Ovary (tissue), 10 donors: ENCODE measurements at places on chromosomes 2 and 18. TPM values are rescaled to one million over a fixed set of nuclear protein-coding genes. Genes with fewer than 3 reads are reported as not detected.

Gene SLC8A1
- 12.8 TPM for total RNA-seq

Gene ELOA2
- not detected for total RNA-seq

Gene ING5
- total RNA-seq, result 24.9 TPM

DNA sequence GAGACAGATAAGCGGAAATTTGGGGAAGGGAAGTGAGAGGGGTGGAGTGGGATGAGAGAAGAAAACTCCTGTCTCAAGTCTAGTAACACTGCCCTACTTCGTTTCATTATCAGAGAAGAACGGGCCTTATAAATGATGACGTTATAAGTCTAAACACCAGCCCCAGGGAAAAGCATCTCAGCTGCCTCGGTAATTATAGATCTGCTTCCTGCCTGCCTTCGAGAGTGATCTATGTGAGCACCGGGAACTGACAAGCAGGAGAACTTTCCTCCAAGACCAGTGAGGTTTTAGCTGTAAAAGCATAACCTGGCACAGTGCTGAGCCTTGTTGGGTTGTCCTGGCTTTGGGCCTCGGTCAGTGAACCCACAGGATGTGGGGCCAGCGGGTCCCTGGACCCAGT lies 227.9 kb upstream of the SIX2 start:
- H3K4me1 ChIP-seq, result peaks cover 3% of the 10 kb centered on the region
- H3K36me3 ChIP-seq, result no peaks in the 10 kb centered on the region

DNA sequence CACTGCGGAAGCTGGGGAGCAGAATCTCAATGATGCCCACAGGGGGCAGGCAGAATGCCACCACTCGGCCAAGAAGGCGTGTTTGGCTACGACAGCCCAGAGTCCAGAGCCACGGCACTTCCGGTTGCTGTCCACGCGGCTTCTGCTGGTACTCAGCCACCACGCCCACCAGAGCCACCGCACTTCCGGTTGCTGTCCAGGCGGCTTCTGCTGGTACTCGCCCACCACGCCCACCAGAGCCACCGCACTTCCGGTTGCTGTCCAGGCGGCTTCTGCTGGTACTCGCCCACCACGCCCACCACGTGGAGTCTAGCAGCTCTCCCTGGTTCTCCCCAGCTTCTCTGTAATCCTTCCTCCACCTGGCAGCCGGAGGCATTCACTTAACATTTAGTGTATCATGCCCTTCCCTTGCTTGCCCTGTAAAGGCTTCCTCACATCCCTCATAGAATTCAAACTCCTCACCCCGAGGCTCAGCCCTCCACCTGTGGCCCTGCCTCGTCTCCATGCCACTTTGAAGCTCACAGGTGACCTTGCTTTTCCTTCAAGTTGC lies 40.1 kb upstream of the APCDD1 start:
- H3K36me3 ChIP-seq, result no peaks in the 10 kb centered on the region
- H3K27me3 ChIP-seq, result no peaks in the 10 kb centered on the region
- peaks cover 2% of the 10 kb centered on the region for H3K4me1 ChIP-seq
- no peak overlapping the region for H3K27ac ChIP-seq
- no peak for DNase-seq
- H3K4me3 ChIP-seq, result no peak overlapping the region

- no peaks in the 10 kb centered on the region for H3K36me3 ChIP-seq
- H3K27me3 ChIP-seq, result no peaks in the 10 kb centered on the region
- peaks cover 16% of the 10 kb centered on the region for H3K4me1 ChIP-seq
These were observed 21.7 kb downstream of the NCK2 start for GRCh38 chr2:105766300-105766866.

- H3K4me3 ChIP-seq, result no peak overlapping the region
- no peak for DNase-seq
- no peak overlapping the region for H3K27ac ChIP-seq
- H3K27me3 ChIP-seq, result no peaks in the 10 kb centered on the region
- H3K36me3 ChIP-seq, result no peaks in the 10 kb centered on the region
- no peaks in the 10 kb centered on the region for H3K4me1 ChIP-seq
These were observed 8.6 kb downstream of the VRK2 start for GRCh38 chr2:58055033-58055786.

DNA sequence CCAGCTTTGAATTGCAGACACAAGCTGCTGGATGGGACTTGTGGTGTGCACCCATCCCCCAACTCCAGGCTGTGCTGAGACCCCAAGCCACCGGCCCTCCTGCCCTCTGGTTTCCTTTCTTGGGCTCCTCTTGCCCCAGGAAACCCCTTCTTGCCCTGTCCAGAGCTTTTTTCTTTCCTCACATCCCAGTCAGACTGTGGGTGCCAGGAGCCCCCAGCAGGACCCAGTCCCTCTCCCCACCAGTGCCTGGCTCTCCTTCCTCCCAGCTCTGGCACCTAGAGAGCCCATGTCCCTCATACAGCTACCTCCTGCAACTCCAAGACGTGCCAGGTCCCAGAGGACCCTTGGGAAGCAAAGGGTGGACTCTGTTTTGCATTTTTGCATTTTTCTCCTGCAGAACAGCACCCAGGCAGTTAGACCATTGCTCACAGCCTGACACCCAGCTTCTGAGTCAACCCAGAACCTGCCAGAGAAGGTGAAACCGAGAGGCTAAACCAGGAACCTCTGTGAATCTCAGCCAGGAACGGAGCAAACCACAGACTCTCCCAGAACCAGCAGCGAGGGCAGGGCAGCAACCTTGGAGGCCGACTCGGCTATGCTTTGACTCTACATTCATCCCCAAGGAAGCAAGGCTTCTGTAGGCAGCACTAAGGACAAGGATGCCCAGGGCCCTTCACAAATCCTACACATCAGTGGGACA lies 221.1 kb downstream of the ANAPC1 start:
- no peak for DNase-seq
- H3K27ac ChIP-seq, result no peak overlapping the region
- H3K36me3 ChIP-seq, result no peaks in the 10 kb centered on the region
- H3K27me3 ChIP-seq, result no peaks in the 10 kb centered on the region
- H3K4me1 ChIP-seq, result no peaks in the 10 kb centered on the region

DNA sequence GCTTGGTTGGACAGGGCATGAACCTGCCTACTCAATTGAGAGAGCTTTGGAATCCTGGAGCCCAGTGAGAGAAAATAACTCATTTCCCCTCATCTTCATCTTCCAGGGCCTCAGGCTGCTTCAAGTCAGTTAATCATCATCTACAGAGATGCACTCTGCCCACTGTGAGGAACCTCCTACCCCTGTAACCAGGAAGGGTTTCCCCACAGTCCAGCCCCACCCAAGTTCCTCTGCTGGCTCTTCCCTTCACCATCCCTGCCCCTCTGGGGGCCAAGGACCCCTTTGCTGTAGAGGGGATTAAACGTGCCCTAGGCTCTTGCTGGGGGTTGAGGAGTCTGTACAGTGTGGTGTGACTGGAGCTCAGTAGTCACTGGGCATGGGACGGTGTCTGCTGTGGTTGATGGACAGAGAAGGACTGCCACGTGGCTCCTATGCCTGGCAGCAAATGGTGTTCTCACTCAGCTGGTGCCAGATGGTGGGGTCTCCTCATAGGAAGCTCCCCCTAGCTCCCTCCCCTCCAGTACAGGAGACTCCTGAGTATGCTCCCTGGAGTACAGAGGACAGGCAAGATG lies 29.5 kb upstream of the LGALSL start:
- H3K36me3 ChIP-seq, result no peaks in the 10 kb centered on the region
- no peak overlapping the region for H3K4me3 ChIP-seq
- no peaks in the 10 kb centered on the region for H3K4me1 ChIP-seq
- no peak overlapping the region for H3K27ac ChIP-seq
- H3K27me3 ChIP-seq, result no peaks in the 10 kb centered on the region

DNA sequence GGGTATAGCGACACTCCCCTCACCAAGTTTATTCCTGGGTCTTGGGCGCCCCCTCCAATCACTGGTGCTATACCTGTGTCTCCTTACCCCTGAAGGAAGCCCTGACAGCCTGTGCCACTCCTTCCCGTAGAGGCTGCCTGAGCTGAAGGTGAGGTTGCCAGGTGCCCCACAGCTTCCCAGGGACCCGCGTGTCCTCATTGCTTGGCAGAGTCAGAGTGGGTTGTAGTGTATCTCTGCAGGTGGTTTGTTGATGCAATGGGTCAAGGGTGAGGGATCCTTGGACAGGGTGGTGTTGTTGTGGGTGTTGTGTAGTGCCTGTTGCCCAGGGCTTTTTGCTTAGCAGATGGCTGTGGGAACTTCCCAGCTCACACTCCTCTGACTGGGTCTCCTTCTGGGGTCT lies 438.7 kb upstream of the FSIP2 start:
- H3K4me3 ChIP-seq, result no peak overlapping the region
- no peaks in the 10 kb centered on the region for H3K36me3 ChIP-seq
- H3K4me1 ChIP-seq, result no peaks in the 10 kb centered on the region

- no peak overlapping the region for H3K27ac ChIP-seq
- no peak for DNase-seq
- H3K27me3 ChIP-seq, result no peaks in the 10 kb centered on the region
- no peaks in the 10 kb centered on the region for H3K4me1 ChIP-seq
- H3K4me3 ChIP-seq, result no peak overlapping the region
These were observed 592.1 kb downstream of the XIRP2 start for GRCh38 chr2:167480232-167480985.

- H3K27ac ChIP-seq, result no peak overlapping the region
- no peaks in the 10 kb centered on the region for H3K4me1 ChIP-seq
- H3K4me3 ChIP-seq, result no peak overlapping the region
- no peaks in the 10 kb centered on the region for H3K27me3 ChIP-seq
These were observed 63.9 kb downstream of the GATA6 start for GRCh38 chr18:22233266-22233665.

DNA sequence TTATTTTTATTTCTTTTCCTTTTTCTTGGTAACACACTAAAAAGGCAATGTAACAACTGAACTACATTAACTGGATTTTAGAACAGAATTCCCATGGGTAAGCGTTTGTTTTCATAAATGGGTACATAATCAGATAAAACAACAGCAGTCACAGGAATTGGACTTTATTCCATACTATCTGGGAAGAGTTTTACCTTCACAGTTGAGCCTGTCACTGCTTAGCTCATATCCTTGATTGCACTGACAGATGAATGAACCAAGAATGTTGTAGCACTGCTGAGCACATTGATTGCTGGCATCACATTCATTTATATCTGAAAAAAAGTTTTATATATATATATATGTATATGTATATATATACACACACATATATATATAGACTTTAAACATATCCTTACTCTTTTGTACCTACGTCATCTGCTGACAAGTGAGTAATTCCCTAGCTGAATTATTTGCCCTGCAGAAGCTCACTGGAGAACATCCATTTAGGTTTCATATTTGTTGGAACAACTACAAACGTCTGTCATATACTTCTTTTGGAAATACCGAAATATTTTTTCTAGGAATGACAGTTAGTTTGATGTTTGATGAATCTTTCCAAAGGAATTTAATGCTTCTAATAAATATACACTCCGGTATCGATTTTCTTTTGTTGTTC lies 47.0 kb downstream of the EFEMP1 start:
- DNase-seq, result no peak
- H3K4me3 ChIP-seq, result no peak overlapping the region
- no peaks in the 10 kb centered on the region for H3K36me3 ChIP-seq
- no peaks in the 10 kb centered on the region for H3K4me1 ChIP-seq
- no peak overlapping the region for H3K27ac ChIP-seq
- H3K27me3 ChIP-seq, result no peaks in the 10 kb centered on the region

- no peaks in the 10 kb centered on the region for H3K4me1 ChIP-seq
- H3K27ac ChIP-seq, result no peak overlapping the region
- no peaks in the 10 kb centered on the region for H3K27me3 ChIP-seq
- no peaks in the 10 kb centered on the region for H3K36me3 ChIP-seq
- H3K4me3 ChIP-seq, result no peak overlapping the region
These were observed 314.7 kb downstream of the DSC3 start for GRCh38 chr18:30727849-30728248.

GRCh38 chr2:235467588-235467987 lies 26.3 kb upstream of the AGAP1 start:
- no peaks in the 10 kb centered on the region for H3K36me3 ChIP-seq
- no peak overlapping the region for H3K4me3 ChIP-seq
- no peak for DNase-seq
- H3K27me3 ChIP-seq, result no peaks in the 10 kb centered on the region
- no peaks in the 10 kb centered on the region for H3K4me1 ChIP-seq
- no peak overlapping the region for H3K27ac ChIP-seq

DNA sequence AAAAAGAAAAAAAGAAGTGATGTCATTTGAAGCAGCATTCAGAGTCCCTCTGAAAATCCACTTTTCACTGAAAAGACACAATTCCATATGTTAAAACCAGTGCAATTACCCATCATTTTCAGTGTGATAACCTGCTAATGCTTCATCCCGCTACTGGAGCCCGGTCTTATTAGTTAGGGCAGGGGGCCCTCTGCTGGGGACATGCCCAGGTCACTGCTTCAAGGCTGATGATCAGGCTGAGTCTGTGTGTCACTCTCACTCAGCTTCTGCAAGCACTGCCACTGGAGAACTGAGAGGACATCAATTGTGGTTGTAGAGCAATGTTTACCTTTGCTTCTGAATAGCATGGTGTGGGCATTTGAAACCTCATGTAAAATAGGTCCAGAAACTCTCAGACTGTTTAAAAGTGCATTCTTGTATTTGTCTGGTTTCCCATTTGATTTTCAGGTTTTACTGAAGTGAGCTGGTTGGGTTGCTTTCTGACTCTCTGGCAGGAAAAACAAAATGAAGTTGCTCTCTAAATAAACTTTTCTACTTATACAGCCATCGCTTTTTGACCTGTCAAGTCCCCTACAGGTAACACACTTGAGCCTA lies 49.2 kb upstream of the NXPH2 start:
- H3K4me1 ChIP-seq, result no peaks in the 10 kb centered on the region
- no peak overlapping the region for H3K4me3 ChIP-seq
- DNase-seq, result peak; percentile 29

GRCh38 chr2:241812730-241813643 lies 4.0 kb downstream of the NEU4 start:
- H3K36me3 ChIP-seq, result no peaks in the 10 kb centered on the region
- peak; percentile 33 for DNase-seq
- no peak overlapping the region for H3K4me3 ChIP-seq
- no peaks in the 10 kb centered on the region for H3K27me3 ChIP-seq
- H3K27ac ChIP-seq, result no peak overlapping the region

GRCh38 chr2:201285499-201285898 lies 25.2 kb downstream of the CASP8 start:
- no peaks in the 10 kb centered on the region for H3K4me1 ChIP-seq
- no peaks in the 10 kb centered on the region for H3K27me3 ChIP-seq
- no peak overlapping the region for H3K4me3 ChIP-seq
- no peaks in the 10 kb centered on the region for H3K36me3 ChIP-seq

- no peak overlapping the region for H3K27ac ChIP-seq
- DNase-seq, result no peak
- no peaks in the 10 kb centered on the region for H3K27me3 ChIP-seq
- H3K36me3 ChIP-seq, result no peaks in the 10 kb centered on the region
- H3K4me3 ChIP-seq, result no peak overlapping the region
These were observed 49.8 kb upstream of the COBLL1 start for GRCh38 chr2:164891460-164891859.

- no peak overlapping the region for H3K4me3 ChIP-seq
- H3K36me3 ChIP-seq, result no peaks in the 10 kb centered on the region
- H3K27me3 ChIP-seq, result no peaks in the 10 kb centered on the region
- DNase-seq, result no peak
- H3K27ac ChIP-seq, result no peak overlapping the region
These were observed 88.5 kb downstream of the PRKCE start for GRCh38 chr2:45739796-45740485.

- no peak overlapping the region for H3K27ac ChIP-seq
- peaks cover 2% of the 10 kb centered on the region for H3K4me1 ChIP-seq
- no peaks in the 10 kb centered on the region for H3K27me3 ChIP-seq
- no peak for DNase-seq
- H3K36me3 ChIP-seq, result no peaks in the 10 kb centered on the region
- no peak overlapping the region for H3K4me3 ChIP-seq
These were observed 439.1 kb upstream of the ID2 start for GRCh38 chr2:8242739-8243138.
